A549 treated with RU486 at 1 μM for 4 hours (cell line): ENCODE measurements at places on chromosomes 1 and 21. TPM values are rescaled to one million over a fixed set of nuclear protein-coding genes. Genes with fewer than 3 reads are reported as not detected.

The RPE65 gene
- not detected in 5 replicates for total RNA-seq

The KCNK2 gene
- 0.05 to 0.33 TPM (median 0.09 TPM) in 4 of 5 replicates, not detected in the other for total RNA-seq

The RABIF gene
- 14.0 to 14.8 TPM (median 14.2 TPM) in 5 replicates for total RNA-seq

The TMCO4 gene
- total RNA-seq: 5.0 to 8.0 TPM (median 6.5 TPM) in 5 replicates

The IL19 gene
- total RNA-seq: not detected in 5 replicates

The ACTN2 gene
- total RNA-seq: 0.02 to 0.07 TPM in 2 of 5 replicates, not detected in the others

The KLHDC7A gene
- 1.1 to 1.6 TPM (median 1.3 TPM) in 5 replicates for total RNA-seq

The PGLYRP3 gene
- not detected in 5 replicates for total RNA-seq

The WARS2 gene
- total RNA-seq: 4.6 to 8.9 TPM (median 5.2 TPM) in 5 replicates

The EPRS1 gene
- 69.6 to 99.0 TPM (median 76.1 TPM) in 5 replicates for total RNA-seq

The VHLL gene
- total RNA-seq: not detected in 5 replicates

The OR2L2 gene
- total RNA-seq: 0.02 to 0.06 TPM in 2 of 5 replicates, not detected in the others

The RIMS3 gene
- 0.46 to 1.1 TPM (median 0.91 TPM) in 5 replicates for total RNA-seq

The FAM110D gene
- total RNA-seq: 0.06 TPM in 1 of 5 replicates, not detected in the others
